ENCODE measurements at places on chromosomes 7 and 10. TPM values are rescaled to one million over a fixed set of nuclear protein-coding genes. Genes with fewer than 3 reads are reported as not detected.

The DGKI gene
- 29.9 TPM for total RNA-seq

The NEBL gene
- total RNA-seq, result not detected

The MAGI2 gene
- total RNA-seq, result 0.06 TPM

The ADAM8 gene
- 2.9 TPM for total RNA-seq

The GPR37 gene
- total RNA-seq, result 0.65 TPM

The EVX1 gene
- not detected for total RNA-seq

The MEOX2 gene
- not detected for total RNA-seq

The PRR15 gene
- total RNA-seq, result 3.5 TPM

The CALML3 gene
- total RNA-seq, result not detected

The AFAP1L2 gene
- total RNA-seq, result 17.1 TPM

The MYO1G gene
- total RNA-seq, result 0.34 TPM

The CAMK1D gene
- total RNA-seq, result 6.1 TPM

The C10orf53 gene
- not detected for total RNA-seq

The CPN1 gene
- total RNA-seq, result not detected

The ECHDC3 gene
- total RNA-seq, result 7.9 TPM

The LRCH4 gene
- 32.2 TPM for total RNA-seq

The VENTX gene
- not detected for total RNA-seq

The COL17A1 gene
- 0.23 TPM for total RNA-seq

The RTKN2 gene
- total RNA-seq, result 8.5 TPM

The GHRHR gene
- total RNA-seq, result not detected

The AGR3 gene
- total RNA-seq, result not detected

The ATP5MK gene
- 588 TPM for total RNA-seq

The OGDHL gene
- total RNA-seq, result 1.5 TPM

The ZNF467 gene
- 0.80 TPM for total RNA-seq

The SFR1 gene
- total RNA-seq, result 14.4 TPM

The HOXA3 gene
- 12.4 TPM for total RNA-seq

The SMKR1 gene
- total RNA-seq, result 2.7 TPM

The ZC3HAV1L gene
- 7.9 TPM for total RNA-seq

The GARIN1A gene
- total RNA-seq, result 0.74 TPM

The MUC3A gene
- not detected for total RNA-seq

The CCM2 gene
- 67.6 TPM for total RNA-seq

The SPDYE8 gene
- total RNA-seq, result not detected

The SLC26A5 gene
- not detected for total RNA-seq

The PPP1R9A gene
- 2.6 TPM for total RNA-seq

The ADK gene
- 30.7 TPM for total RNA-seq

The CYP2C18 gene
- total RNA-seq, result not detected

The PDE6C gene
- not detected for total RNA-seq

The FOXI2 gene
- total RNA-seq, result not detected

The MEPCE gene
- 79.5 TPM for total RNA-seq

The DEPP1 gene
- 0.15 TPM for total RNA-seq

The ARHGEF35 gene
- 3.6 TPM for total RNA-seq

The SHH gene
- total RNA-seq, result 0.86 TPM

The ITPRIP gene
- total RNA-seq, result 3.3 TPM

The PDE1C gene
- total RNA-seq, result 24.2 TPM

The MYL10 gene
- total RNA-seq, result not detected

The HYAL4 gene
- total RNA-seq, result 2.1 TPM

The PYROXD2 gene
- total RNA-seq, result 1.0 TPM

The FEZF1 gene
- 0.69 TPM for total RNA-seq

The NAT16 gene
- total RNA-seq, result not detected

The PHYHIPL gene
- total RNA-seq, result not detected

The RGR gene
- total RNA-seq, result not detected

The AGR2 gene
- not detected for total RNA-seq
